ENCODE measurements at places on chromosomes 6 and 20.

DNA sequence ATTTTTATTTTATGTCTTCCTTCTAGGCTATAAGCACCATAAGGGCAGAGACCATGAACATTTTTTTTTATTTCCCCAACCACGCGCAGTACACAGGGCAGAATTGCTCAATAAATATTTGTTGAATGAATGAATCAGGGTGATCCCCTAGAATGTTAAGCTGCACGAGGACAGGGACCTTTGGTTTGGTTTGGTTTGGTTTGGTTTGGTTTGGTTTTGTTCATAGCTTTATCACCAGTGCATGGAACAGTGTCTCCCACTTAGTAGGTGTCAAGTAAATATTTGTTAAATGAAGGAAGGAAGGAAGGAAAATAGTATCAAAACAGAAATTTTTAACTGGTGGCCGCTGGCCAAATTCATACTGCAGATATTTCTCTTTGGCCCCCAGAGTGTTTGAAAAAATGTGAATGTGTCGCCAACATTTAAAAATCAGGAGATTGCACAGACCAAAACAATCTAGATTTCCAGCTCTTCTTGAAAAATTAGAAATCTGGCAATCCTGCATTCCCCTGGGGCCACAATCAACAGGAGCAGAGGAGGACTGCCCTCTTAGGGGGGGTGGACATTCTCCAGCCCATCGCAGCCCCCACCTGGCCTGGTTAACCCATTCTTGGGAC lies 205.3 kb downstream of the EYA2 start:
- no peak for DNase-seq

GRCh38 chr6:26235302-26235670 lies 129.7 kb upstream of the BTN3A2 start:
- no peak for DNase-seq

GRCh38 chr6:125013938-125014660 lies 51.9 kb downstream of the RNF217 start:
- DNase-seq, result no peak

DNA sequence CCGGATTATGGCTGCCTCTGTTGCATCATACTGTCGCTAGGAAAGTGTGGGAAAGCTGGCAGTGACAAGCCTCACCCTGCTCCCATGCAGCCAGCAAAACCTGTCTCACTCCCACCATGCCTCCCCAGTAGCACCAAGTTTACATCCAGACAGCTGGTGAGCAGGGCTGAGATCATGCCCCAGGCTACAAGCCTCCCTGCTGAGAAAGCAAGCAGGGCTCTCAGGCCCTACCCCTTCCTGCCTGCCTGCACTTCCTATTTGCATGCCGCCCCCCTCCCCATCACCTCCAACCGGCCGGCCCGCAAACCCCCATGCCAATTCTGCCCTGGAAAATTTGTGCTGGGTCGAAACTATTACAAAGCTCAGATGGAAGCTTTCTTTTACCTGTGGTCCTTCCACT lies 408.2 kb upstream of the FKBP1C start:
- DNase-seq, result no peak

- DNase-seq, result no peak
These were observed 44.8 kb upstream of the EMILIN3 start for GRCh38 chr20:41411391-41411847.

GRCh38 chr6:3052481-3053230 lies 15.6 kb upstream of the RIPK1 start:
- no peak for DNase-seq

GRCh38 chr6:12065321-12066140 lies 53.4 kb downstream of the HIVEP1 start:
- DNase-seq, result no peak

GRCh38 chr6:125679128-125679527 lies 70.3 kb upstream of the HEY2 start:
- no peak for DNase-seq

- no peak for DNase-seq
These were observed 48.6 kb downstream of the TPD52L1 start for GRCh38 chr6:125201961-125202729.

DNA sequence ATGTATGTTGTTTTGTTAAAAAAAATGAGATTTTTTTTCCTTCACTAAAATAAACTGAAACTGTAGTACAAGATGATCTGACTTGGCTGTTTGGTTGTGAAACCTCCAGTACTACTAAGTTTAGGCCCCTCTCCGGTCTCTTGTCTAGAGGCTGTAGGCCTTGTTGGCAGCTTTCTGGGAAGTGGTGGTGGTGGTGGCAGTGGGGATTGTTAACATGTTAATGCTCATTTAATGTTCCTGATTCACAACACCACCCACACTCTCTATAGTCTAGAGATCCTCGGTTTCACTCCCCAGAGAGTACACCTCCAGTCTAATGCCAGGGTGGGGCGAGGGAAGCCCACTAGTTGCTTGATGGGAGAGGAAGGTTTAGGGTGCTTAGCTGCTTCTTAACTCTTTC lies 24.1 kb downstream of the STK4 start:
- DNase-seq, result peak; percentile 11

GRCh38 chr6:27836141-27836782 lies 75.9 kb downstream of the OR2B2 start:
- DNase-seq, result no peak

GRCh38 chr20:50120935-50121693 lies 8.2 kb upstream of the UBE2V1 start:
- peak; percentile 58 for DNase-seq
